NCI-H446 (cell line): ENCODE measurements at places on chromosomes 7 and 10.

GRCh38 chr10:9911488-9911887 lies 1106.2 kb upstream of the CELF2 start:
- no peak for DNase-seq

GRCh38 chr10:22229802-22230157 lies 12.0 kb upstream of the EBLN1 start:
- DNase-seq: no peak

GRCh38 chr10:123999261-123999660 lies 94.1 kb downstream of the CHST15 start:
- DNase-seq: no peak

GRCh38 chr10:87702260-87702972 lies 42.7 kb downstream of the PAPSS2 start:
- no peak for DNase-seq

DNA sequence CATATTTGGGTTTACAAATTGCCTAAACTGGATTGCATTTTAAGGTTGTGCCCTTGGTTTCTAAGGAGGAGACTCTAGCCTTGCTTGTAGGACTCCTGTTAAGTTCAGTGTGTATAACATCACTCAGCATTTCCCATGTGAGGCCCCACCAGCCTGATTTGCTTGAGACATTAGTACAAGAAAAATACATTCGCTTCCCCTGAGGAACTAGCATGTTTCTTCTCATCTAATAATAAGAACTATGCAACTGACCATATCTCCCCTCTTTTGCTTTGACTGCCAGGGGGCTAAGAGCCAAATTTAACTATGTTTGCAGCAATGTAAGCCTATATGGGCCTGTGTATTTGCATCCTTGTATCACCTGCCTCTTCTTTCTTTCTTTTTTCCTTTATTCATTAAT lies 737.9 kb downstream of the INHBA start:
- no peak for DNase-seq

- no peak for DNase-seq
These were observed 8.5 kb upstream of the RSBN1L start for GRCh38 chr7:77687747-77688144.

- no peak for DNase-seq
These were observed 21.8 kb upstream of the SLC26A3 start for GRCh38 chr7:107824858-107825257.

GRCh38 chr7:112986256-112987031 lies 100.2 kb downstream of the GPR85 start:
- no peak for DNase-seq

- no peak for DNase-seq
These were observed 306.3 kb downstream of the C7orf25 start for GRCh38 chr7:42605406-42606192.

- DNase-seq: no peak
These were observed 8.5 kb downstream of the RBP3 start for GRCh38 chr10:47356708-47357107.

DNA sequence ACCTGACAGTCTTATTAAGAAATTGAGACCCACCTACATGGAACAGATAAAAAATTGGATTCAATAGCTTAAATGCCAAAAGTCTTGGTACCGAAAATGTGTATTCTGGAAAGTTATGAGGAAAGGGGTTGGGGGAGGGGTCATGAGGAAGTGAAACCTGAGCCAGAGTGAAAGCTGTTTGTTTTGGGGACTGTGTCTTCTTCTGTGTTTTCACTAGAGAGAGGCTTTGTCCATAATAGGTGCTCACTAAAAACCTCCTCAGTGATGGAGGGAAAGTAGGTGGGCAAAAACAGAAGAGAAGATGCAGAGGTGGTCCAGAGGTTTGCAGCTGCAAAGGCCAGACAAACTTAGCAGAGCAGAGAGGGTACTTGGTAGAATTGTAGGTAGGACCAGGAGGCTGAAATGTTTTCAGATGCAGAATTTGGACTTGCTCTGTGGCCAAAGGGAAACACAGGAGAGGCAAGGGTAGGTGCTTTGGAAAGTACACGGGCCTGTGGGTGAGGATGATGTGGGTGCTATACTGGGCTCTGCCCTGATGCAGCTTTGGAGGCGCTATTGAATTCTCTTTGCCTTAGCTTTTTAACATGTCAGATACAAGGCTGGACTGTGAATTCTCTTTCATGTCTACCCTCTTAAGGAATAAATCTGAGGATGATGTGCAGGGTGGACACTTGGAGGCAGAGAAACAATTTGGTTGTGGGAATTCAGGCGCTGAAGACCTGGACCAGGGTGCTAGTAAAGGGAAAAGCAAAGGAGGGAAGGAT lies 254.6 kb downstream of the PTEN start:
- no peak for DNase-seq

GRCh38 chr7:140081774-140082425 lies 19.1 kb upstream of the PARP12 start:
- no peak for DNase-seq

DNA sequence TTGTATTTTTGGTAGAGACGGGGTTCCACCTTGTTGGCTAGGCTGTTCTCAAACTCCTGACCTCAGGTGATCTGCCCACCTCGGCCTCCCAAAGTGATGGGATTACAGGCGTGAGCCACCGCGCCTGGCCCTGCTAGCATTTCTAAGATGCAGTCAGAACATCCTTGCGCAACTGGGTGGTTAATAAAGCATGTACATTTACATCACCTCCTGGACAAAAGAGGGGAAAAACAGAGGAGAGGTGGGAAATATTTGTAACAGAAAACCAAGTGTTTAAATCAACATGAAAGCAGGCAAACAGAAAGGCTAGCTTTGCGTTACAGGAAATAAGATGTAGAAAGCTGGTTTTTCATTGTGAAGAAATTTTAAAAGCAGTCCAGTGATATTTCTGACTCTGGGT lies 220.9 kb upstream of the KMT2E start:
- no peak for DNase-seq

DNA sequence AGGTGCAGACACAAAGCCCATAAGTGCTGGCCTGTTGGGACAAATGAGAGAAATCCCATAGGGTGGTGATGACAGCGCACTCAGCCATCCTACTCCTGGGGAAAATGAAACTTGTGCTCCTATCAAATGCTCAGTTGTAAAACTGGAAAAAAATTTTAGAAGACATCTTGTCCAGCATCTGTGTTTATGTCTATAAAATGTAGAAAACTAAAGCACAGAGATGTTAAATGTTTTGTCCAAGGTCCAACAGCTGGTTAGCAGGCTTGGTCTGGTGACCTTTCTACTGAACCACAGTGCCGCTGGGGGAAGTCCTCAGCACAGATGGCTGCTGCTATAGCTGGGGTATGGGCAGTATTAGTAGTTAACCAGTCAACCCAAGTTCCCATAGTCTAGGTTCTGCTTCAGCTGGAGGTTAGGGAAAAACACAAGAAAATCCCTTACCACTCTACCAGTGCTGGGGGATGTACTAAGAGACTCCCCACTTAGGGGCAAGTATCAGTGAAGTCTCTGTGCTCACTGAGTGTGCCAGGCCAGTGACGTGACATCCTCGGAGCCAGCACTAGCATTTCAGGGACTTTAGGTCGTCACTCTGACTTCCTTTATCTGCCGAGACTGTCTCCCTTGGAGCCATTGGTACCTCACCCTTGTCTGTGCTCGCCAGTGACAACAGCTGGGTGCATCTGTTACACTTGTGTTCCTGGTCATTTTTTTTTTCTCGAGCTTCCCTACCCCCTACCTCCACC lies 1.9 kb downstream of the TSPAN33 start:
- no peak for DNase-seq

DNA sequence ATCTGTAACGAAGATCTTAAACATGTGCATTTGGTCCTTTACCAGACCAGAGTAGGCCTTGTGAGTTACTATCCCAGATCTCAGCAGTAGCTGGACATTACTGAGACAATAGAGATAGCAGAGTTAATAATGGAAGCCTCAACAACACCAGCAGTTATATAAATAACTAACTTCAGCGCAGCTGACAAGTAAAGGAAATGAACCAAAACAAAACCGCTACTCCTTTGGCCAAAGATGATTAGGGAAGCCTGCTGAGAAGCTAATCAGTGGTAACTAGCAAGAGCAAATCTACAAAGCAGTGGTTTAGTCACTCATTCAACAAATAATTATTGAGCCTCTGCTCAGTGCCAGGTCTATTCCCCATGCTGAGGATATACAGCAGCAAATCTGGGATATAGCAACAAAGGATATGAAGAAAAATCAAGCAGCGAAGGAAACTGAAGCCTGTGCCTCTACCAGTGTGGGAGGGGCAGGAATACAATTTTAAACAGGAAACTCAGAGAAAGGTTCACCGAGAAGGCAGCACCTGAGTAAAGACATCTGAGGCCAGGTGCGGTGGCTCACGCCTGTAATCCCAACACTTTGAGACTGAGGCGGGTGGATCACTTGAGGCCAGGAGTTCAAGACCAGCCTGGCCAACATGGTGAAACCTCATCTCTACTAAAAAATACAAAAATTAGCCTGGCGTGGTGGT lies 103.6 kb downstream of the ELMO1 start:
- DNase-seq: no peak

GRCh38 chr7:35681231-35682029 lies 13.5 kb downstream of the HERPUD2 start:
- DNase-seq: no peak

GRCh38 chr10:5592070-5592469 lies 67.3 kb downstream of the CALML3 start:
- DNase-seq: no peak

DNA sequence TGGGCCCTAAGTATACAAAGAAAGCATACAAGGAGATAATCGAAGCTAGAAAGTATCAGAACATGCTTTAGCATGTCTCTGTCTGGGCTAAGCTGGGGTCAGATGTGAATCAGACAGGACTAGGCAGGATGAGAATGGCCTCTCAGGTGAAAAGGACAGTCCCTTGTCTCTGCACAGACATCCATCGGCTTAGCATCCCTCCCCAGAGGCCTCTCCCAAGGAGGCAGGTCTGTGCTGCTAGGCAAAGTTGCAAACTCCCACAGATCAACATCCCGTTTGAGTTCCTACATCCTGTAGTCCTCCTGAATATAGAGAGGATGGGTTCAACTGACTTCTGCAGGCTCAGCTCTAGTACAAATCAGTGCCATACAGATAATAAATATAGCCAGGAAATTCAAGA lies 24.5 kb downstream of the CHST15 start:
- DNase-seq: no peak

DNA sequence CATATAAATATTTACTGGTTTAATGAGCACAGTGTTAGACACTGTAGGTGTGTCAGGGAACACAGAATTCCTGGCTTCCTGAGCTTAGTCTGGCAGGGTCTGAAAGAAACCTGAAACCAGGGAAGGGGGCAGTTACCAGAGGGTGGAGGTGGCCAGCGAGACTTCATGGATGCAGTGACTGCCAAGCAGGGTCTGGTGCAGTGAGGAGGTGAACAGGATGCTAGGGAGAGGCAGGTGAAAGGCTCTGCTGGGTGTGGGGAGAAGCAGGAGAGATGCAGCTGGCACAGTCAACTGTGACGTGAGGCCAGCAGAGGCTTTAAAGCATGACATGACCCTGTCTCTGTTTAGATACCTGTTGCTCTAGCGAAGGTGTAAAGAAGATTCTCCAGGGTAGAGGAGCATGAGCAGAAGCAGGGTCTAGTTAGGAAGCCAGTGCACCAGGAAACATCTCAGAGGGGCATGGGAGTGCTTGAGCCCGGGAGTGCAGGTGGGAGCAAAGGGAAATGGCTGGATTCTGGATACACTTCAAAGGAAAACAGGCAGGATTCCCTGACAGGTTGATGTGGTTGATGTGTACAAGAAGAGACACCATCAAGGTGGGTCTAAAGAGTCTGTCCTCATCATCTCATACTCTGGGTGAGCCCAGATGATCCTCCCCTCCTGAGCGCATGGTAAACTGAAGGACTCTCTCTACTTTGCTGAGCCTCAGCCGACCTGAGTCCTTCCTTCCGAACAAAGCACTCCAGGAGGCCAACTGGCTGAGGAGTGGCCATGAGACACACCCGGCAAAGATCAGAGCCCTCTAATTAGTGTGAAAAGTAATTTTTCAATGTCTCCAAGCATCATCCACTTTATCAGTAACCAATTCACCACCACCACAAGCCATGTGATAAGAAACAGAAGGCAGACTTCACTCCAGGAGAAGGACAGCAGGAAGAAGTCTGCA lies 186.8 kb downstream of the COBL start:
- no peak for DNase-seq

GRCh38 chr7:128883622-128884448 lies 21.2 kb downstream of the ATP6V1F start:
- peak; percentile 75 for DNase-seq

- DNase-seq: no peak
These were observed 587 bp upstream of the CELF2 start for GRCh38 chr10:11017000-11017569.

DNA sequence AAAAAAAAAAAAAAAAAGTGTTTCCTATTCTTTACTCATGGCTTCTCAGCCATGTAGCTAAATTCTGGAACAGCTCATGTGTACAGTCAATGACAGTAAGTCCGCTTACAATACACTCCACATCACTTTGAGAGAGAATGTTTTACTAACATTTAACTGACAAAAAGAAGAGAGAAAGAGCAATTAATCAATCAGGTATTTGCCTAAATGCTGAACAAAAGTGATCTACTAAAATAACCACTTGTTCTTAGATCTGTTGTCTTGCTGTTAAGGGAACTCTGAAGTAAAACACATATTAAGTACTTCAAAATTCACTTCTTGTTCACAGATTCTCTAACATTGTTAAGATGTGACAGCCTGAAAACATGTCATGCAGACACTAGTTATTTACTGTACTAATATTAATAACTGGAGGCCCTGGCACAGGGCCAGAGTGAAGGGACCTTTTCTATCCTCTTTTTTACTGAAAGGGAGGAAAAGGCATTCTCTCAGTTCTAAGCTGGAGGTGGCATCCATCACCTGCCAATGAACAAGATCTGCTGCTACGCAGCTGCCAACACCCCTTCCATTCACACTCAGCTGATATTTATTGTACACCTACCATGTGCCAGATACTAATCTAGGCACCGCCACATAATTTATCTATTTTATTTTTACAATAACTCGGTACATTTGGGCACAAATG lies 72.6 kb downstream of the AHR start:
- no peak for DNase-seq

- peak; percentile 73 for DNase-seq
These were observed 10.4 kb downstream of the STMP1 start for GRCh38 chr7:135672560-135673359.

- DNase-seq: no peak
These were observed 49.7 kb downstream of the SLK start for GRCh38 chr10:104016661-104017060.

DNA sequence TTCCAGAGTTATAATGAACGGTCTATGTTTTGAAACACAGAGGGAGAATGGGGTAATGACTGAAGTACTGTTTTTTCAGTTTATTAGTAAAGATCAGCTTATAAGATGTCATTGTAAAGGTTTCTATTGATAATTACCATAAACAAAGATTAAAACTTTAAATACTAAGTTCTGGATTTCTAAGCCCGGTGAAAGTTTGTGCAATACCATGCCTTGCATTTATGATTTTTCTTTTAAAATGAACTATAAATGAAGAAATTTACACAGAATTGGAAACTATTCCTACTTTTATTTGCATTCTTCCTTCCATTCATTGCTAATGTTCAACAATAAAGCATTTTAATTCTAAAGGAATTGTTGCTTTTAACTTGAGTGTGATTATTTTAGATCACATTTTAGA lies 4.9 kb downstream of the MEOX2 start:
- DNase-seq: no peak

GRCh38 chr7:92647011-92647625 lies 56.9 kb upstream of the FAM133B start:
- no peak for DNase-seq

GRCh38 chr7:29209745-29210144 lies 15.2 kb downstream of the CHN2 start:
- no peak for DNase-seq

GRCh38 chr7:124456286-124456685 lies 309.3 kb downstream of the GPR37 start:
- no peak for DNase-seq

GRCh38 chr7:22932896-22933295 lies 81.0 kb downstream of the HYCC1 start:
- DNase-seq: no peak
